ENCODE measurements at places on chromosomes 3 and 15.

GRCh38 chr3:15800327-15800726 is 2.5 kb upstream of the ANKRD28 start:
- DNase-seq: no peak

DNA sequence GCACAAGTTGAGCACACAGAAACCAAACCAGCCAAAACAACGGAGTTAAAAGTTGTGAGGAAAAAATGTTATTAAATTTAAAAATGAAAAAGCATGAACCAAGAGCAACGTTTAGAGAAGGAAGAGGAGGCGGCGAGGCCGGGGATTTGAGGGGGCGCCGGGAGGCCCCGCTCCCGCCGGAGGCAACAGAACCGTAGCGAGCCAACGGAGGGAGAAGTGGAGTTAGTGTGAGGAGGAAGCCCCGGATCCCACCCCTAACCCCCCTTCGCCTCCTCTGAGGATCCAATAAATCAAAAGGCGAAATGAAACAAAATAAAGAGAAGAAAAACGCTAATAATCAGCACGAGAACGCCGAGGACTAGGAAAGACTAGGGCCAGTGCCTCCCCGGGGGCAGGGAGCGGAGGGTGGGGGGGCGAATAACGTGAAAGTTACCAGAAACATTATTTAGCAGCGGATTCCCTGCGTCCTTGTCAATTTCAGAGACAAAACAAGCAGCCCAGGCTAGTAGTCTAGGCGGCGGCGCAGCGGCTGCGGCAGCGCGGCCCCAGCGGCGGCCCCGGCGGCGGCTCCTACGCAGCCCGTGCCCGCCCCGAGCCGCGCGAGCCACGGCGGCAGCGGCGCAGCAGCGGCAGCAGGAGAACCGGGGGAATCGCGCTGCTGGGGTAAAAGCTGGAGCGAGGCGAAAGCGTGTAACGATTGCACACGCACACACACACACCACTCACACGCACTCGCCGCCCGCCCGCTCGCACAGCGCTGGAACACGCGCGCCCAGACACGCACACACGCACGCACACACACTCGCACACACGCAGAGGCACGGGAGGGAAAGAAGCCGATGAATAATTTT is 1.7 kb downstream of the MEIS2 start:
- DNase-seq: no peak

DNA sequence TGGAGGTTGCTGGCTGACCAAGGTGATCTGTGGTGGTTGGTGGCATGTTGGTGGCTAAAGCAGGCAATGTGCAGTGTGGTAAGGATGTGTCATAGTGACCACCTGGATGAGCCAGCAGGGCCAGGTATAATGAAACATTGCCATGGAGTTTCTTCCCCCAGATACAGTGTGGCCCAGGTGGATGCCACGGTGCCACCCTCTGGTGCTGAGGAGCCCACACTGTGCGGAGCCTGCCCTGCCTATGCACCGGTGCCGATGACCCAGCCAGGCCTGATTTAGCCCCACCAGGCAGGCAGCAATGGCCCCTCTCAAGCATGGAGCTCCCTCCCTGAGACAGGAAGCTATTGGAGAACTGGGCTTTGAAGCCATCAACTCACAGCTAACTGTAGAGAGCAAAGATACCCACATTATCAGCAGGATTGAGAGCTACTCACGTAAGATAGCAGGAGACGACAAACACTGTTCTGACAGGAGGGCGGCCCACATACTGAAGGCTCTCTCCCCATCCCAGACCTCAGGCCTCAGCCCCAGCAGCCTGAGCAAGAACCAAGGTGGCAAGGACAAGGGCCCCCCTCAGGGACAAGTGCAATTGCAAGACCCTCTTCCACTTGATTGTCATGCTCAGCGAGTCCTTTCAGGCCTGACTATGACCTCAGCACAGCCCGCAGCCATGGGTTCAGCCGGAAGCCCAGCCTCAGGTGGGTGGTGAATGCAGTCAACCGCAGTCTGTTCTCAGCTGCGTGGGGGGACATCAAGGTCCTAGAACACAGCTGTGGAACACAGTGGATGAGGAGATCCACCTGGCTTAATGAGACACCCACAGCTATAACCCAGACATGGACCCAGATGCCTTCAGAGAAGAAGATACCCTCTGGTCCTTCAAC is 82.8 kb upstream of the CDV3 start:
- DNase-seq: peak; percentile 32

DNA sequence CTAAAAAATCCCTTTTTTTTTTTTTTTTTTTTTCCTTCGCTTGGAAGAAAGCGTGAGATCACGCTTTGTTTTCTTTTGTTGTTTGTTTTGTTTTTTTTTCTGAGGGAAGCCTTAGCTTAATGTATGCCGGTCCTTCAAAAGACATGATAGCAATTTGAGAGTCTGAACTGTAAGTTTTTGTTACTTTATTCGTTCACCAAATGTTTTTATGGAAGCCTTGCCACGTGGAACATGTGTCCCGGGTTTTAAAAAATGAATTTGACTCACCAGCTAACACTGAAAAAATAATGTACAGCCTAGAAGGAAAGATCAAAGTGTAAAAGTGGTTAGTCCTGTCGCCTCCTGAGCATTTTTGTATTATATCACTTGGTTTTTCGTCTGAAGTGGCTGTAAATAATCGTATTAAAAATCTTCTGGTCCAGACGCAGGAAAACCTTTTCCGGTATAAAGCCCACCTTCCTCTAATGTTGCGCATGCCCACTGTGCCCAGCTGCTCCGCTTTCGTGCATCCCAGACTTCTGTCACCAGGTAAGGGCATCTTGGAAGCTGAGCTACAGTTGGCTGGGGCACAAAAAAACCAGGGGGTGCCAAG is 795 bp upstream of the MYNN start:
- DNase-seq: peak; percentile 36

DNA sequence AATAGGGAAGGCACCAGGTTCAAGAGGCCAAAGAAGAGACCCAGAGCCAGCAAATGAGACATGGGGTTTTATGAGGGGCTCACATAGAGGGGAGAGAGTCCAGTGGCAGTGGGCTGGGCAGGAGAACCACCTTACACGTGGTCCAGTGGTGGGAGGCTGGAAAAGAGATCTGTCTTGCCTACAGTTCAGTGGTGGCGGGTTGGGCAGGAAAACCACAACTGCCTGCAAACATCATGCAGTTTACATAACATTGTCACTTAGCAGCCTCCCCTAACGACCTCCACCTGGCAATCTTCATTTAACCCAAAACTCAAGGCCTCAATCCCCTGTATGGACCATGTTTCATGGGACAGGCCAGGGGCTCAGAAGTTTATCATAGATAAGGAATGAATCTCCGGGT is 29.1 kb downstream of the CRYGS start:
- no peak for DNase-seq

DNA sequence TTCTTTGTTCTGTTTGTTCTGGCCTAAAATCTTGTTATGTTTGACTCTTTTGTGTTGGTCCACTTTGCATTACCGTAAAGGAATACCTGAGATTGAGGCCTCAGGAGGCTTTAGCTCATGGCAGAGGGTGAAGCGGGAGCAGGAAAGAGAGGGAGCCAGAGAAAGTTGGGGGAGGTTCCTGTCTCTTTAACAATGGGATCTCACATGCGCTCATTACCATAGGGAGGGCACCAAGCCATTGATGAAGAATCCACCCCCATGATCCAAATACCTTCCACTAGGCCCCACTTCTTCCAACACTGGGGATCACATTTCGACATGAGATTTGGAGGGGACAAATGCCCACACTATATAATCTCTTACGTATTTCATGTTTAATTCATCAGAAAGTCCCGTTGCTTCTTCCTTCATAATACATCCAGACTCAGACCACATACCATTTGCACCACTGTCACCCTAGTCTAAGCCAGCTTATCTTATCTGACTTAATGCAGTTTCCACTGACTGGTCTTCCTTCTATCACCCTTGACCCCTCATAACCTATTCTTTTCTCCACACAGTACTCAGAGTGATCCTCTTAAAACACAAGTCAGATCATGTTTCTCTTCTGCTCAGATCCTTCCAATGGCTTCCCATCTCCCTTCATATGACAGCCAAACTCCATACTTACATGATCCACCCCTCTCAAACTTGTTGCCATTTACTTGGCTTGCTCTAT is 13.5 kb downstream of the KBTBD8 start:
- no peak for DNase-seq

DNA sequence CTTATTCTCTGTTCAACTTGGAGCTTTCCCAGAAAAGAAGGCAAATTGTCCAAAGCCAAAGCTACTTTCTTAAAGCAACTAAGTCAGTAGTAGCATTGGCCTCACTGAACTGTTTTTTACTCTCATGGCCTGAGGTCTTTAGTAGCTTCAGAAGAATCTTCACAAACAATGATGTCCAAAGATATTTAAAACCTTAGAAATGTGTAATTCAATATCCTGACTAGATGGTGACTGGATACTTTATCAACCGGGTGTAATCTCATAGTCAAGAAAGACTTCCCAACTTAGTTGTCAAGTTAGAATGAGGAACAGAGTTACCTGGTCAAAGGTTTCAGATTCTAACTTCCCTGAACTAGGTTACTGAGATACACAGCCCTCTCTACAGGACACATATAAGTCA is 226.3 kb upstream of the ARHGEF26 start:
- DNase-seq: no peak

- DNase-seq: no peak
Observed at GRCh38 chr3:124960698-124961097, 26.1 kb upstream of the MUC13 start.

DNA sequence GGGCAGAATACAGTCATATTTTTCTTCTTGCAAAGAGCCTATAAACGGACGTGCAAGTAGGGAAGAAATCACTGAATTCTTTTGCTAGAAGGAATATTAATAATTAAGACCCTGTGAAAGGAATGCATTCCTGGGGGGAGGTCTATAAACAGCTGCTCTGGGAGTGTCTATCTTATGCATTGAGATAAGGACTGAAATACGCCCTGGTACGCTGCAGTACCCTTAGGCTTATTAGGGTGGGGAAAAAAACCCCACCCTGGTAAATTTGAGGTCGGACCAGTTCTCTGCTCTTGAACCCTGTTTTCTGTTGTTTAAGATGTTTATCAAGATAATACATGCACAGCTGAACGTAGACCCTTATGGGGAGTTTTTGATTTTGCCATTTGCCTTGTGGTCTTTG is 100.0 kb upstream of the KBTBD8 start:
- no peak for DNase-seq

DNA sequence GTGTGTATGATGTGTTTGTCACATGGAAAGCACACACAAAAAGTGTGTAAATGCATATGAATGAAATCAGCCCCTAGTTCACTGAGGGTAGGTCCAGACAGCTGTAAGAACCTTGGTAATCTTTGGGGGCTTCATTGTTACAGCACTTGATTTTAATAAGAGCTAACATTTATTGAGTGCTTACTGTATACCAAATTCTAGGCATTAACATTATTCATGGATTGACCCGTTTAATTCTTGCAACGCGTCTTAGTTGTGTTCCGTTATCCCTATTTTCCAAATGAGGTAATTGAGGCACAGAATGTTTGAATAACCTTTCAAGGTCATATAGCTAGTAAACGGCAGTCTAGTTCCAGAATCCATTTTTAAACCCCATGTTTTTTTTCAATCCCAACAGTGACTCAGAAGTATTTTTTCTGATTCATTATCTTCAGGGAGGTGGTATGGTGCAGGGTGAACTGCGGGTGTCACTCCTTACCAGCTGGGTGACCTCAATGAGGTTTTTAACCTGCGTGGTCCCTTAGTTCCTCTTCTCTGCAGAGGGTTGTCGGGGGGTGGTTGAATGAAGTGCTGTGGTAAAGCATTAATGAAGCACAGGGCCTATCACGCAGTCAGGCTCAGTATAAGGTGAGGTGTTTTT is 14.2 kb downstream of the RAB8B start:
- DNase-seq: no peak

DNA sequence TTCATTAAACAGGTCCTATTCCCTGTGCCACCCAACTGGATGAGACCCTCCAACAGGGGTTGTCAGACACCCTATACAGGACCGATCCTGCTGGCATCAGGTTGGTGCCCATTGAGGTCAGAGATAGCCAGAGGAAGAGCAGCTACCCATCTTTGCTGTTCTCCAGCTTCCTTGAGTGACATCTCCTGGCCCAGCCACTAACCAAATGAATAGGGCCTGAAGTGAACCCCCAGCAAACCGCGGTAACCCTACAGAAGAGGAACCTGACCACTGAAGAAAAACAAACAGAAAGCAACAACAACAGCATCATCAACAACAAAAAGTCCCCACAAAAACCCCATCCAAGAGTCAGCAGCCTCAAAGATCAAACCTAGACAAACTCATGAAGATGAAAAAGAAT is 133.6 kb upstream of the ARPP21 start:
- no peak for DNase-seq

GRCh38 chr15:80743189-80743833 is 35.9 kb upstream of the CEMIP start:
- DNase-seq: no peak

GRCh38 chr15:69275933-69276560 is 22.7 kb upstream of the PAQR5 start:
- no peak for DNase-seq

- DNase-seq: no peak
Observed at GRCh38 chr3:17157713-17158112, 273.0 kb downstream of the PLCL2 start.

- no peak for DNase-seq
Observed at GRCh38 chr3:140922634-140923033, 19.0 kb upstream of the SLC25A36 start.

- DNase-seq: no peak
Observed at GRCh38 chr3:15803921-15804320, 6.1 kb upstream of the ANKRD28 start.

GRCh38 chr3:169455472-169455871 is 208.0 kb downstream of the MECOM start:
- no peak for DNase-seq

DNA sequence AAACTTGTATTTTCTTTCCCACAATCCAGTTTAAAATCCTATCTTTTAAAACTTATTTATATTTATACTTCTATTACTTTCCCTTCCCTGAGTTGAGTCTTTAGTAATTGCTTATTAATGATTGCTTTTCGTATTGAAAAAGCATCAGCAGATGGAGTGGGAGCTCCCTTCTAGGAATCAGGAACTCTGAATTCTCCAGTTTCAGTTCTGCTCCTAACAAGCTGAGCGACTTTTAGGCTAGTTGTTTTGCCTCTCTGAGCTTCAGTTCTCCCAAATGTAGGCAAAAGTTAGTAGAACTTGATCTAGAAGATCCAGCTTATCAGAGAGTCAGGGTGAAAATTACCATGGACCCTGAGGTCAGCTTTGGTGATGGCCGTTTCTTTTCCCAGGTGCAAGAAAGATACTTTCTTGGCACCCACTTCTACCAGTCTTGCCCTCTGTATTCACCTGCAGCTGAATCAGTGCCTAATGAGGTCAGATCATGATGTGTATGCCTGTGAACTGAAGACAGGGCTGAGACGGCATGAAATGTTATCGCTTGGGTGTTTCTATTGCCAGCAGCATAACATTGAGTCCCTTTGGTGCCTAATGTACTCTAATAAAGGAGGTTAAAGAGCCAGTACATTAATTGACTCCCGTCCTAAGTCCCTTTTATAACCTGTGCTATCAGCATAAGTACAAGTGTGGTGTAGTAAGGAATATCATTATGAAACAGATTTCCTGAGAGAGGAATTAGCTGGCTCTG is 194.5 kb upstream of the TBC1D5 start:
- DNase-seq: no peak

GRCh38 chr15:36841193-36841592 is 259.2 kb downstream of the MEIS2 start:
- no peak for DNase-seq

- no peak for DNase-seq
Observed at GRCh38 chr3:11611341-11611799, 32.3 kb downstream of the VGLL4 start.
